ENCODE measurements at places on chromosomes 12 and 14.

- no peaks in the 10 kb centered on the region for H3K4me1 ChIP-seq
- H3K27me3 ChIP-seq: no peaks in the 10 kb centered on the region
- no peak overlapping the region for H3K27ac ChIP-seq
- no peak for DNase-seq
- no peaks in the 10 kb centered on the region for H3K36me3 ChIP-seq
These were observed 58.7 kb downstream of the LRCOL1 start for GRCh38 chr12:132551641-132552031.

DNA sequence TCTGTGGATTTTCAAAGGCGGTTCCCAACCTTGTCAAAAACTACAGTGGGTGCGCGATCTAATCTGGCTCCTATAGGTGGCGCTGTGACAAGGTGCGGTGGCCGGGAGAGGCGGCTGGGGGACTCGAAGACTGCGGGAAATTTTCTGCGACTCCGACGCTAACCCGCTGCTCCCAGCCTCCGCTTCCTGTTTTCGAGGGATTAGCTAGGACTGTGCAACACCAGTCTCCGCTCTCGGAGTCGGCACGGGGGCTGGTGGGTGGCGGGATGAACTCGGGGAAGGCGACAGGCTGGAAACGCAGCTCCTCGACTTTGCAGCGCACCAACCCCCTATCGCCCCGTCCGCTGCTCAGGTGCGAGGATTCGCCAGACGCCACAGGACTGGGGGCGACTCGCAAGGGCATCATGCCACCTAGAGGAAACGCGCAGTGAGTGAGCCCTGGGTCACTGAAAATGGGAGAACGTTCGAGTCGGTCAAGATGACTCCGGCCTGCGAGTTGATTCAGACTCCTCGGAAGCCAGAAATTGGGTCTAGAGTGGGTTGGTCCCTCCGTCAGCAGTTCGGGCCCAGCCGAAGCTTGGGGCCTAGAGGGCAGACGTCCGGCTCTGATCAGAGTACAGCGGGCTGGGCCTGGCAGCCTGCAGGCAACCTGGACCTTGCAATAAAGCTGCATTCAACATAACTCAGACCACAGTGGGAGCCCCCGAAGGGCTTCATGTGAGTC lies 5.5 kb upstream of the PAX9 start:
- no peaks in the 10 kb centered on the region for H3K36me3 ChIP-seq
- H3K27ac ChIP-seq: peak overlapping the region; percentile 96
- peak overlapping the region; percentile 70 for H3K4me3 ChIP-seq
- DNase-seq: no peak

DNA sequence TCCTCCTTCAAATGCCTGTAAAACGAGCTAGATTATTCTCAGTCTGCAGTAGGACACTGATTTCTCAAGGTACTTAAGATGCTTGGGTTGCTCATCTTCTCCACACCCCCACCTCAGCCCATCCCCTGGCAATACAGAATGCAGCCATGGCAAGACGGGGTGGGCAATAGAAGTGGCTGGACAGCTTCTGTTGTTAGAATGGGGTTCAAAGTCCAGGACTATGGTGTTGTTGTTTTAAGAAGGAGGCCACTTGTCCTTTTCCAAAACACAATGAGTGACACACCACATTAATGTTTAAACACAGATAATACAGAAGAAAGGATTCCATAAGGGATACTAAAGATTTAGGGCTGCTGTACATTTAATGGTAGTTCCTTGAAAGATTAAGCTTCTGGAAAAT lies 188.9 kb upstream of the BCL2L14 start:
- H3K4me1 ChIP-seq: peaks cover 37% of the 10 kb centered on the region
- H3K36me3 ChIP-seq: no peaks in the 10 kb centered on the region
- no peak for DNase-seq
- H3K27ac ChIP-seq: no peak overlapping the region

DNA sequence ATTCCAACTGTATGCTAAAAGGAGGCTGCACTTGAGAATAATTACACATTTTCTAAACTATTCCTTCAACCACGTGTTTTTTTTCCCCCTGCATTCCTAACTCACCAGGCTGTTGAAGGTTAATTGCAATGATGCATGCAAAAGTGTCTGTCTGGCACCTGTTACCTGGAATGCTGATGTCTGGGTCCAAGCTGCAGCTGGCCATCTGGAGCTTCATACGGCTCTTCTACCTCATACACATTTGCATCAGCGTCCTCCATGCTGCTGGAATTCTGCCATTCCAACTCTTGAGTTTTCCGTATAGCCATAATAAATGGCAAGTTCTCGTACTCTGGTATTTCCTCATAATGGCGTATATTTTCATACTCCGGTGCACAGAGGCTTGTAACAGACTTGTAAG lies 8.6 kb downstream of the FGD6 start:
- no peaks in the 10 kb centered on the region for H3K36me3 ChIP-seq
- no peaks in the 10 kb centered on the region for H3K27me3 ChIP-seq
- peaks cover 21% of the 10 kb centered on the region for H3K4me1 ChIP-seq
- H3K27ac ChIP-seq: no peak overlapping the region
- H3K4me3 ChIP-seq: no peak overlapping the region

GRCh38 chr12:80038062-80038560 lies 61.2 kb upstream of the OTOGL start:
- DNase-seq: no peak
- no peaks in the 10 kb centered on the region for H3K27me3 ChIP-seq
- no peaks in the 10 kb centered on the region for H3K4me1 ChIP-seq

DNA sequence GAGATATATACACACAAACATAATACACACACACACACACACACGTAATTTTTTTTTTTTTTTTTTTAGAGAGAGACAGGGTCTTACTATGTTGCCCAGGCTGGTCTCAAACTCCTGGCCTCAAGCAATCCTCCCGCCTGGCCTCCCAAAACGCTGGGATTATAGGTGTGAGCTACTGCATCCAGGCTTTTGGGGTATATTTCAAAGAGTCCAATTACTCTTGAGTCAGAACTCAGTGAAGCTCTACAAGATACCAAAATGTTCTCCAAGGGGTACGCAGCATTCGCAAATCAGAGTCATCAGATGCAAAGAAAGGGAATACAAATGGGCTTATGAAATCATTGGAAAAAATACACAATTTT lies 54.0 kb downstream of the PHLDA1 start:
- no peaks in the 10 kb centered on the region for H3K36me3 ChIP-seq
- peak overlapping the region; percentile 83 for H3K27ac ChIP-seq
- H3K4me1 ChIP-seq: peaks cover 48% of the 10 kb centered on the region
- DNase-seq: no peak
- H3K4me3 ChIP-seq: no peak overlapping the region

- peaks cover 4% of the 10 kb centered on the region for H3K4me1 ChIP-seq
- H3K36me3 ChIP-seq: no peaks in the 10 kb centered on the region
- H3K4me3 ChIP-seq: no peak overlapping the region
- no peak for DNase-seq
- no peaks in the 10 kb centered on the region for H3K27me3 ChIP-seq
These were observed 15.2 kb upstream of the CLIP1 start for GRCh38 chr12:122437656-122438121.

GRCh38 chr14:59576332-59577294 lies at the start of gene CCDC175:
TSS of gene CCDC175 (minus strand) at chr14:59576812. CDS start at chr14:59576775, 37 bp downstream.
- peak within 1 kb of the TSS; percentile 56 for H3K4me3 ChIP-seq
- no peaks in the 10 kb centered on the region for H3K36me3 ChIP-seq
- no peak within 1 kb of the TSS for H3K27ac ChIP-seq
- peaks cover 30% of the 10 kb centered on the region for H3K27me3 ChIP-seq
- no peak for DNase-seq
- H3K4me1 ChIP-seq: no peaks in the 10 kb centered on the region

- no peak overlapping the region for H3K27ac ChIP-seq
- no peaks in the 10 kb centered on the region for H3K36me3 ChIP-seq
- no peak overlapping the region for H3K4me3 ChIP-seq
- DNase-seq: no peak
- H3K4me1 ChIP-seq: no peaks in the 10 kb centered on the region
These were observed 785.8 kb downstream of the MED13L start for GRCh38 chr12:115491511-115492250.

DNA sequence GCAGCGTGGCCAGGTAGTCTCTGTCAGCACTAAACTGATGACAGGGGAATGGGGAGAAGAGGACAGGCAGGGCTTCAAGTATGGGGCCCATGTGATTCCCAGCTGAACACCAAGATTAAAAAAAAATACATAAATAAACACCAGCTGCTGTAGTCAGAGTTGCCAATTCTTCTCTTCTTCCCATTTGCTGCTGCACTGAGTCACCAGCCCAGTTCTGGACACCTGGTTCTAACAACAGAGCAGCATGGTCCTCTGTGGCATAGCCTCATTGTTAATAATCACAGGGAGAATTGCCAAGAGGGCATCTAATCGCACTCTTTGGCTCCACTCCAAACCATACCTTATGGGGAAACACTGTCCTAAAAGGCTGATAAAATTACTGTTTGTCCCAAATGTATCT lies 15.1 kb downstream of the PPM1H start:
- no peak for DNase-seq
- no peaks in the 10 kb centered on the region for H3K27me3 ChIP-seq
- H3K27ac ChIP-seq: no peak overlapping the region
- no peaks in the 10 kb centered on the region for H3K4me1 ChIP-seq

GRCh38 chr14:96442355-96442754 lies 50.4 kb downstream of the AK7 start:
- H3K4me1 ChIP-seq: no peaks in the 10 kb centered on the region
- no peak for DNase-seq
- no peak overlapping the region for H3K27ac ChIP-seq
- no peak overlapping the region for H3K4me3 ChIP-seq
- H3K27me3 ChIP-seq: no peaks in the 10 kb centered on the region

GRCh38 chr12:131021154-131021541 lies 67.4 kb downstream of the ADGRD1 start:
- DNase-seq: no peak
- no peaks in the 10 kb centered on the region for H3K27me3 ChIP-seq
- no peaks in the 10 kb centered on the region for H3K36me3 ChIP-seq
- no peaks in the 10 kb centered on the region for H3K4me1 ChIP-seq
- no peak overlapping the region for H3K27ac ChIP-seq

- H3K27ac ChIP-seq: peak overlapping the region; percentile 22
- no peaks in the 10 kb centered on the region for H3K4me1 ChIP-seq
- no peaks in the 10 kb centered on the region for H3K36me3 ChIP-seq
- no peak overlapping the region for H3K4me3 ChIP-seq
These were observed 261.8 kb downstream of the ATP23 start for GRCh38 chr12:58202933-58203718.

- H3K4me1 ChIP-seq: no peaks in the 10 kb centered on the region
- no peaks in the 10 kb centered on the region for H3K27me3 ChIP-seq
- H3K27ac ChIP-seq: no peak overlapping the region
- no peaks in the 10 kb centered on the region for H3K36me3 ChIP-seq
These were observed 234.2 kb upstream of the RGS6 start for GRCh38 chr14:71698027-71698426.
